ENCODE measurements at places on chromosomes 3 and 15.

DNA sequence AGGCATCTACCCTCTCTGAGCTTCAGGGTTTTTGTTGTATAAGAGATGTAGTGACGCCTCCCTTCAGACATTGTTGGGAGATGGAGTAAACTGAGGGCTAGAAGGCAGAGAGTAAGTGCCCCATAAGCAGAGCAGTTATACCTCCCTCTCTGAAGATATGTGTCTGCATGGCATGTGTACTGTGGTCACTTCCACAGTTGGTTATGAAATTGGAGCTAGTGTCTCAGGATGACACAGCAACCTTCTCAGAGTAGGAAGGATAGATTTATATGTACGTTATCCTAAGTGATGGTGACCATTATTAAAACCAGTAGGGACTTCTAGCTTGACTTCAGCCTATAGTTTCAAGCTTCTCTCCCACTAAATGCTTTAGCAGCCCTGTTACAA is 17.9 kb downstream of the PXK start:
- no peak for DNase-seq

DNA sequence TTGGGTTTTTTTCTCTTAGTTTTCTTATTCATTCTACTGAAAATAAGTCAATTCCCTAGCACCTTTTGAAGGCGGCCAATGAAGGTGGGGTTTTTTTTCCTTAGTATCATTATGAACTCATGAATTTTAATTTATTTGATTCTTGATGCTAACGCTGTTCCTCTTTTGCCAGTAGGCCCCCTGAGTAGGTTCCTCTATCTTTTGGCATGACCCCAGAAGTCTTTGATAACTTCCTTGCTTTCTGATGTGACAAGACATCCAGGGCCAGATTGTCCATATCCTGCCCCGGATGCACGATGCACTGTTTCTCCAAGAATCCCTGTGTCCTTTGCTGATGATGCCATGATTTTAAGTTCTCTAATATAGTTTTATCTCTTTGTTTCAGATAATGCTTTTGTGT is 20.6 kb downstream of the LRRK1 start:
- no peak for DNase-seq

- DNase-seq, result no peak
Observed at GRCh38 chr3:150312018-150312657, 96.0 kb upstream of the TSC22D2 start.

GRCh38 chr3:171451915-171452314 is 8.3 kb downstream of the TNIK start:
- DNase-seq, result no peak

DNA sequence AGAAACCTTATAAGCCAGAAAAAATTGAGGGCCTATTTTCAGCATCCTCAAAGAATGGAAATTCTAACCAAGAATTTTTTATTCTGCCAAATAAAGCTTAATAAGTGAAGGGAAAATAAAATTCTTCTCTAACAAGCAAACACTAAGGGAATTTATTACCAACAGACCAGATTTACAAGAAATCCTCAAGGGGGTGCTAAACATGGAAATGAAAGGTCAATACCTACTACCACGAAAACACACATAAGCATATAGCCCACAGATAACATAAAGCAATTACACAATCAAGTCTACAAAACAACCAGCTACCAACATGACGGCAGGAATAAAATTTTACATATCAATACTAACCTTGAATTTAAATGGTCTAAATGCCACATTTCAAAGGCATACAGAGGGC is 883.5 kb downstream of the SI start:
- no peak for DNase-seq

GRCh38 chr3:158789592-158789991 is 12.3 kb upstream of the MFSD1 start:
- peak; percentile 7 for DNase-seq

DNA sequence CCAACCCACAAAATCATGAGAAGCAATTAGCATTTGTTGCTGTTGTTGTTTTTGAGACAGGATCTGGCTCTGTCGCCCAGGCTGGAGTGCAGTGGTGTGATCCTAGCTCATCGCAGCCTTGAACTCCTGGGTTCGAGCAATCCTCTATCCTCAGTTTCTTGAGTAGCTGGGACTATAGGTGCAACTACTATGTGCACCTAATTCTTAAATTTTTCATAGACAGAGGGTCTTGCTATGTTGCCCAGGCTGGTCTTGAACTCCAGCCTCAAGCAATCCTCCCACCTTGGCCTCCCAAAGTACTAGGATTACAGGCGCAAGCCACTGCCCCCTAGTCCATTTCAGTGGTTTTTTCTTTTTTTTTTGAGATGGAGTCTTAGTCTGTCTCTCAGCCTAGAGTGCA is 18.3 kb downstream of the PARP16 start:
- no peak for DNase-seq

DNA sequence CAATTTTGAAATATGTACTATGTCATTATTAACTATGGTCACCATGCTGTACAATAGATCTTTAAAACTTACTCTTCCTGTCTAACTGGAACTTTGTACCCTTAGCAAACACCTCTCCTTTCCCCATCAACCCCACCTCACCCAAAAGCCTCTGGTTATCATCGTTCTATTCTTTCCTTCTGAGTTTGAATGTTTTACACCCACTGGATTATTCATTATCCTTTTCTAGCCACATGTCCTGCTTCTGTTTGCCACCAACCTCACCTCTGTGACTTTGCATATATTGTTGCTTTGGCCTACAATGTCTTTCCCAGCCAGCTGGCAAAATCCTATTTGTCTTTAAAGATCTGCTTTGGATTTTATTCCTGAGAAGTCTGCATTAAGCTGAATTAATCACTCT is 102.6 kb upstream of the TSPAN3 start:
- DNase-seq, result peak; percentile 51

DNA sequence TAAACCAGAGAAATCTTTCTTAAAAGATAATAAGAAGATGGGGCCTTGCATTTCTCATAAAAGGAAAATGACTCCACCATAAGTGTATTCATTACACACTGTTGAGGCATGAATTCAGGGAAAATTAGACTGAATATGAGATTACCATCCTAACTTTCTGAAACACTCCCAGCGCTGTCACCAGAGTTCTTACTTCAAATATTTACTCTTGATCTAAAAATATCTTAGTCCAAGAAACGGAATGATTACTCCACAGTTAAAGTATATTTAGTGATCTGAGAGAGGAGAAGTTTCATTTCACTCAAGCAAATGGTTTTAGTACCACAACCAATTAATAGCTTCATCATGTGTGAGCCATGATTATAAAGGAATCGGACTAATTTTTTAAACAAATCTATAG is 300.3 kb downstream of the ZBTB20 start:
- no peak for DNase-seq

GRCh38 chr3:59240666-59241255 is 190.9 kb upstream of the CFAP20DC start:
- no peak for DNase-seq

- DNase-seq, result no peak
Observed at GRCh38 chr3:114392831-114393230, 99.0 kb downstream of the TIGIT start.

DNA sequence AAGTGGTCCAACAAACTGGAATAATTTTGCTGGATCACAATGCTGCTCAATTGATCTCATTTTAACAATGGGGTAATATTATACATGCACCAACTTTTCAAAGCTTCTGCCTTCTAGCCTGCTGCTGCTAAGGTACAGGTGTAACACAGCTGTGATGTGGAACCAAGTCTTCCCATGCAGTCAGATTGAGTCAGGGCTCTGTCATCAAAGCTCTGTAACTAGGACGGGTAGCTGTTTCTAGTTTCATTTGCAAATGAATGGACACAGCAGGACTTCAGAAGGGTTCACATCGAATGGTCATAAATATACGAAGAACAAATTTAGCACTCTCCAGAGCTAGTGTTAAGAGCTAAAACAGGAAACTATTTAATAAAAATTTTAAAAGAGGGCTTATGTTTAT is 189.2 kb downstream of the USP13 start:
- no peak for DNase-seq

- DNase-seq, result no peak
Observed at GRCh38 chr3:38232701-38233100, 32.9 kb upstream of the SLC22A13 start.

GRCh38 chr3:179933080-179933479 is 103.7 kb downstream of the PEX5L start:
- no peak for DNase-seq

DNA sequence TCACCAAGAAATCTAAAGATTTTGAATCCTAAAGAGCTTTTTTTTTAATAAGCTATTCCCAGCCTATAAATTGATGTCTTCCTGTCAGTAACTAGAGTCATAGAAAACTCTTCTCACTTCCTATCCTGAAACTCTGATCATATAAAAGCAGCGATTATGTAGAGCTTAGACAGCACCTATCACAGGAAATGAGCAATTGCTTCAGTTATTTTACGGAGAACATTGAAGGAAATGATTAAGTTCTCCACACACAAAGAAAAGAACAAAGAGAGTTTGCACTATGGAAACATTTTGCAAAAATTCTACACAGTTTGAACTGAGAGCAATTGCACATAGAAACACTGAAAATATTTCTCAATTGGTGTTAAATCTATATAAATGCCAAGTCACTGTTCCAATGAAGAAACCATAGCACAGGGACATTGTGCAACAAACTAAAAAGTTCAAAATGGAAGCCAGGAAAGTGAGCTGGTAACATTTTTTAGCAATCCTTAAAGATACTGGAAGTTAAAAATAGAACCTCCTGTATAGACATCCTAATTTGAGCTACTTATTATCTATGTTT is 291.5 kb upstream of the ARHGEF26 start:
- DNase-seq, result no peak

GRCh38 chr15:22939051-22939450 is 41.1 kb downstream of the CYFIP1 start:
- no peak for DNase-seq

DNA sequence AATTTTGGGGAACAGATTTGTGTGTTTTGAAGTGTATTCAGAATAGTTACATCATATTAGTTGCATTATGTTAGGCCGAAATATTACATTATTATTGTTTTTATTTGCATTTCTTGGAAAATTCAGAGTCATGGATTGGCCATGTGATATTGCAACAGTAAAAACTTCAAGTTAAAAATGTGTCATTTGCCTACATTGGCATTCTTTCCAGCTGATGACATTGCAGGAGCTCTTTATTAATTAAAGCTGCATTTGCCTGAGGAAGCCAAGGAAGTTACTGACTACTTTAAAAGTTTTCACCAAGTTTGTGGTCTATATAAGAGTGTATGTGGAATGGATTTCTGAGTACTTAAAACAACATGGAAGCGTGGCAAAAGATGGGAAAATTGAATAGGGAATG is 726.4 kb upstream of the SGO1 start:
- DNase-seq, result no peak

GRCh38 chr15:59247364-59247763 is 40.7 kb downstream of the LDHAL6B start:
- peak; percentile 78 for DNase-seq

GRCh38 chr3:196778755-196779154 is 39.1 kb downstream of the PAK2 start:
- no peak for DNase-seq

DNA sequence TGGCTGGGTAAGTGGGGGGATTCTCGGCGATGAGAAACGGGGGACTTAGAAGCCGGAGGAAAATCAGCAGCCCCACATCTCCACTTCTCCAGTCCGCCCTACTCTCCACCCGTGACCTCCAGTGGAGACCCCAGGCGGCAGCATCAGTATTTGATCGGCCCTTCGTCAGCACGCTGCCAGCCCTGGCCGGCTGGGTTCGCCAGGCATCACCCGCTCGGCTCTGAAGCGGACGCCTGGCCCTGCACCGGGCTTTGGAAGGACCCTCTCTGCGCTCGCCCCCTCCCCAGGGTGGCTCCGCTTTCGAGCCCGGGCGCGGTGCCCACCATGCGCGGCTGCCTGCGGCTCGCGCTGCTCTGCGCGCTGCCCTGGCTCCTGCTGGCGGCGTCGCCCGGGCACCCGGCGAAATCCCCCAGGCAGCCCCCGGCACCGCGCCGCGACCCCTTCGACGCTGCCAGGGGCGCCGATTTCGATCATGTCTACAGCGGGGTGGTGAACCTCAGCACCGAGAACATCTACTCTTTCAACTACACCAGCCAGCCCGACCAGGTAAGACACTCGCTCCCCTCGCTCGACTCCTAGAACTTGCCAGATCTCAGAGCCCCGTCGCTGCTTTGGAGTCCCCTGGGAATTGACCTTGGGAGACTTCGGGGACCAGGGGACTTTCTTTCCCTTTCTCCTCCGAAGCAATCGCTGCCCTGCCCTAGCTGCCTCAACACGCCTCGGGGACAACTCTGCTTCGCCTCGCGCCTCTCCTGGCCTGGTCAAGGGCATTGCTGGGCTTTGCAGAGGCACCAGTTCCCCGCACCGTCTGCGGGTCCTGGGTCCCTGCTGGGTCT is 561 bp downstream of the SIDT1 start:
- peak; percentile 31 for DNase-seq

DNA sequence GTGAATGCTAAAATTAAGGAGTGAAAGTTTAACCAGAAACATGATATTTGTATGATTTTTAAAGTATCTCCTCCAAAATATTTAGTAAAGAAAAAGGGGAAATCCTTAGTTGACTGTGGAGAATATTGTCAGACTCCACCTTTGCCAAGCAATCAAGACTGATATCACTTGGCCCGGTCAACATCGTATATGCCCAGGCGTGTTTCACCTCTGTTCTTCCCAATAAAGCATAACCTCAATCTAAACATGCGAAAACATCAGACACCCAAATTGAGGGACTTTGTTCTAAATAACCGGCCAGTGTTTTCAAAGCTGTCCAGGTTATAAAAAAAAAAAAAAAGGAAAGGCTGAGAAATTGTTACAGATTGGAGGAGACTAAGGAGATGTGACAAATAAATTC is 54.2 kb upstream of the PPP4R2 start:
- peak; percentile 33 for DNase-seq

DNA sequence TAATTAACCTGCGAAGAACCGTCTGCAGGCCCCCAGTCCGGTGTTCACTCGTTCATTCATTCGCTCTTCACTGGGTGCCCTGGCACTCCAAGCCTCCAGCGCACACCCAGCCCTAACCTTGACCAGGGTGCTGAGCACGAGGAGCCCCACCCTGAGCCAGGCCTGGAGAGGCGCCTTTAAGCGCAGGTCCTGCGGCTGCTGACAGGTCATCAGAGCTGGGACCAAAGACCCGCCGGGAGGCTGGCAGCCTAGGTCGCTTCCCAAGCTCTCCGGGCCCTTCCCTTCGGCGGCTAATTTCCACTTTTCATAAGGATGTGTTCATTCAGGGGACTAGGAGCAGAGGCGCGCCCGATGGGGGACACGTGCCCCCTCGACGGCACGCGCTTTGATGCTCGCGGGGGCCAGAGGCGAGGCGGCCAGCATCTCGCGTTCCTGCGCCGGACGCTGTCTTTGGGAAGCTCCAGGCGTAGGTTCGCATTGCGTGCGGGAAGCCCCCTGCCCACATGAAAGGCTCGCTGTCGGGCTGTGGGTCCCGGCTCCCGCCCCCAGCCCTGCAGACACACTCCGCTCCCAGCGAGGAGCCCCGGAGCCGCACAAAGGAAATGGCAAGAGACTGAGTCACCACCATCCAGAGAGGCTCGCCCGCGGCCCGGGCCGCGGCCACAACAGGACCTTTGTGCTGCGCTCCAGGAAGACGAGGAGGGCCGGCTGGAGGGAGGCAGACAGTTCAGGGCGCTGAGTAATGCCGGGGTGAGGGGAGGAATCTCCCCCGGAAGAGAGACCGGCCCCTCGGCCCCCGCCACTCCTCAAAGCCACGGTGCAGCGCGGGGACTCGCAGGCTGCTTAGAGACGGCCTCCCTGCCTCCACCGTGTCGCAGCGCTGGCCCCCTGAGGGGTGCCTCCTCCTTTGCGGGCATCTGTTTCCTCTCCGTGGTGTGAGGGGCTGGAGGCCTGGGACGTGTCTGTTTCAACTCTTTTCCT is 266.4 kb upstream of the HES1 start:
- DNase-seq, result peak; percentile 75
